ENCODE measurements at places on chromosomes 7 and 10.
A peak's percentile ranks its signal among the peaks of the same experiment; 100 is the strongest.

- DNase-seq = no peak
Observed at GRCh38 chr10:100469756-100470155, 6.9 kb downstream of the WNT8B start.

DNA sequence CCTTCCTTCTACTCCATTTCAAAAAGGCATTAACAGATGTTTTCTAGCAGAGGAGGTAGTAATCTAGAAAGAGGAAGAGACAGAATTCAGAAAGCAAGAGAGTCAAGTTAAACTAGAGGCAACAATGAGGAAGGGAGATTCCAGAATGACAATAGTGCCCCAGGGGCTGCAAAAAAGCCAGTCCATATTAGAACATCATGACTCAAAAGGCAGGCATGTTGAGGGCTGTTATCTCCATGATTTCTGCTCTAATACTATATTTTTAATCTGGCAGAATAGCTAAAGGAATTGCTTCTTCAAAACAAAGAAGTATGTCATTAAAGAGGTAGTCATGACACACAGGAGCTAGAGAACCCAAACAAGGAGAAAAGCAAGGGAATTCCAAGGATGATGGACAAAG lies 599.6 kb downstream of the INHBA start:
- no peak for DNase-seq

DNA sequence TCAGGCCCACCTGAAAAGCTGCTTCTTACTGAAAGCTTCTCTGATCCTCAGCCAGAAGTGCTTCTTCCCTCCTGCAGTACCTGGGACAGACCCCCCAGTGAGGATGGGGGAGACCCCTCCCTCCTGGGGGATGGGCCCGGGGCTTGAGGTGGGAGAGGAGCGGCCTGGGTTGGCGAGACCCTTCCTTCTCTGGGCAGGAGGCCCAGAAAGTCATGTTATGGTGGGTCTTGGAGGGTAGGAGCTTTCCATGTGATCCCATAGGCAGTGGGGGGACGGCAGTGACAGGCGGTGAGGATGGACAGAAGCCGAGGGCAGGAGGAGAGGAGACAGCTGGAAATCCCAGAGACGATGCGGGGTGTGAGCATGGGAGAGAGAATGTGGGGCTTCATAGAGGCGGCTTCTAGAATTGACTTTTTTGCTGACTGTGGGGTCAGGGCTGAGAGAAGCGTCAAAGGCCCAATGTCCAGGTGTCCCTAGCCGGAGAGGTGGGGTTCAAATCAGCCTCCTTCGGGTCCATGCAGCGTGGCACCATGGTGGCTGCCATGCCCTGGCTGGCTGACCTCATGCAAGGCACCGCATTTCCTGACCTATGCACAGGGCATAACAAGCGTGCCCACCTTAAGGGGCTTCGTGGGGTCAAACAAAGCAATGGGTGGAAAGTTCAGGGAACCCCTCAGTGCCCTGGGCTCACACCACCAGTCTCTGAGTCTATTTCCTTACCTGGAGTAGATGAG lies 154.0 kb downstream of the UBE2H start:
- no peak for DNase-seq

GRCh38 chr7:13198727-13199126 lies 511.3 kb downstream of the ARL4A start:
- DNase-seq = no peak

GRCh38 chr10:70223728-70224127 lies 9.5 kb downstream of the PPA1 start:
- DNase-seq = no peak

DNA sequence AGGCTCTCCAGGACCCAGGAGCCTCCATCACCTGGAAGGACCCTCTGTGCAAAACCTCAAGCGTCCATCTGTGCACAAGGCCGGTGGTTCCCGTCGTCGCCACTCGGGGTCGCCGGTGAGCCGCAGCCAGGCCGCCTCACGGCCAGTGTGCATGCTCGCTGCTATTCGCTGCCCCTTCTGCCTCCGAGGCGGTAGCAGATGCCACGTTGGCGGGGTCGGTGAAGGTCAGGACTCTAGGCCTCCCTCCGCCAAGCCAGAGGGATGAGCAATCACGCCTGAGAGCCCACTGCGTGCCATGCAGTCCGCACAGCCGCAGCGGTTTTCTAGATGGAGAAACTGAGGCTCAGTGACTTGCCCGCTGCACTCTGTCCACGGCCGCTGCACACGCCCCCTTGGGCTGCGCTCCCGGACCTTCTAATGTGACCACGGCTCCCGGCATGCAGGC lies 5.7 kb downstream of the UPK3B start:
- peak; percentile 49 for DNase-seq

GRCh38 chr10:49690698-49691356 lies 11.4 kb downstream of the C10orf53 start:
- DNase-seq = peak; percentile 39

DNA sequence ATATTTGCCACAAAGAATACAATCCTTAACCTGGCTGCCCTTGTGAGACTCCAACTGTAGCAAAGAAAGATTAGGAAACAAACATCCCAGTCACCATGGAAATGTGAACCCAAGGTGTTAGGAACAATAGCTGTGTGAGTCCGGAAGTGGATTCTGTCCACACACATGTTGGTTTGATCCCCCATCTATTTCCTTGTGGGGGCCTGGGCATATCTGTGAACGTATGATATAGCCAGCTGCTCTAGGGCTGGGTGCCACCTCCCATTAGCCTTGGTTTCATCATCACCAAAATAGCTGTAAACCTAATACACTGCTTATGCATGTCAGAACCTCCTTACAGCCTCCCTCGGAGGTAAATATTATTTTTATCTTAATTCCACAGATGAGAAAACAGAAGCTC lies 26.4 kb downstream of the GRK5 start:
- no peak for DNase-seq

GRCh38 chr7:99693427-99694200 lies 13.8 kb upstream of the CYP3A5 start:
- peak; percentile 37 for DNase-seq

- DNase-seq = no peak
Observed at GRCh38 chr7:73920406-73921134, 59.6 kb downstream of the TMEM270 start.

- no peak for DNase-seq
Observed at GRCh38 chr7:20219446-20220292, 2.5 kb upstream of the MACC1 start.

GRCh38 chr10:109245821-109246220 lies 677.5 kb downstream of the XPNPEP1 start:
- no peak for DNase-seq

DNA sequence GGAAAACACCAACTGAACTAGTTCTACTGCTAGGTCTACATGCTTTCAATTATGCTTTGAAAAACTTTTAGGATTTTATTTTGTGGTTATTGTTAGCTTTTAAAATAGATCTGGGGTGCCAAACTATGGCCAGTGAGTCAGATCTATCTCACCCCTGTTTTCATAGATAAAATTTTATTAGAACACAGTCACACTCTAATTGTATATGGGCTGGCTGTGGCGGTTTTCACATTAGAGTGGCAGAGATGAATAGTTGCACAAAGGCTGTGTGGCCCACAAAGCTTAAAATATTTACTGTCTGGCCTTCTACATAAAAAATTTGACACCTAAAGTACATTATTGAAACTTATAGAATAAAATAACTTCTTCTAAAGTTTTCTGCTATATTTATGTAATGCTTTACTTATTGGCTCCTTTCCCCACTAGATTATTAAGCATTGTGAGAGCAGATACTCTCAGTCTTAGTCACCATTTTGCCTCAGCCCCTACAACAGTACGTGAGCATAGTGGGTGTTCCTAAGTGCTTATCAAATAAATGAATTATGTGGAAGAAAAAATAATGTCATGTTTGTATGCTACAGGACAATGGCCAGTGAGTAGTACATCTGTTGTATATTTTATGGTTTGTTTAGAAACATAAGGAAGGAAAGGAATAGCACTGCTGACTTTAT lies 5.4 kb upstream of the SUV39H2 start:
- DNase-seq = no peak

DNA sequence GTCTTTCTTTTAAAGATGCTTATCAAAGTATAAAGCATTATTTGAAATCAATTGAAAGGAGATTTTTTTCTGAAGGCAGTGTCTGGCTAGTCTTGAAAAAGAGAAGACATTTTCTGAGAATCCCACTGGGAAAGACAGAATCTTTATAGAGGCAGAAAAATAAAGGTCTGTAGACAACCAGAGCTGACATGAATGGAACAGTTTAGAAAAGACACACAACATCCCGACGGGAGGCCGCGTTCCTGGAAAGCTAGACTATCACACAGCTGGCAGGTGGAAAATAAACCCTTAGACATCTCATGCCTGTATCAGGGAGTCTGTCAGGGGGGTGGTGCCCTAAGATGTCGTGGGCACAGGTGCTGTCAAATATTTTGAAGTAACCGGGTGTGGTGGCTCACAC lies 48.0 kb upstream of the KLF6 start:
- DNase-seq = no peak

DNA sequence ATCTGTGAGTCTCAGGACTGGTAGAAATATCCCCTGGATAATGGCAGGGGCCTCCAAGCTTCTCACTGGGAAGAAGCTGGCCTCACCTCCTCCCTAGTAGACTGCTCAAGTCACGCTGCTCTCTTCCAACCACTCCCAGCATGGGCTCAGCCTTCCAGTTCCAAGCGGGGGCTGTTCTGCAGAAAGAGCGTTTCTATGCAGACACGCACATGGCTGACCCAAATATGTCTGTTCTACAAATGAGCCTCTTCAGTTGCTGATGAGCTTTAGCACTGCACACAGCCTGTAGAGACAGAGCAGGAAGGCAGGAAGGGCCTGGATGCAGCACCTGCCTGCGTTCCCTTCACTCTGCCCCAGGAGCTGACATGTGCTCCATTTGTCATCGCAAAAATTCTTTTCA lies 523.9 kb upstream of the MGMT start:
- DNase-seq = no peak

DNA sequence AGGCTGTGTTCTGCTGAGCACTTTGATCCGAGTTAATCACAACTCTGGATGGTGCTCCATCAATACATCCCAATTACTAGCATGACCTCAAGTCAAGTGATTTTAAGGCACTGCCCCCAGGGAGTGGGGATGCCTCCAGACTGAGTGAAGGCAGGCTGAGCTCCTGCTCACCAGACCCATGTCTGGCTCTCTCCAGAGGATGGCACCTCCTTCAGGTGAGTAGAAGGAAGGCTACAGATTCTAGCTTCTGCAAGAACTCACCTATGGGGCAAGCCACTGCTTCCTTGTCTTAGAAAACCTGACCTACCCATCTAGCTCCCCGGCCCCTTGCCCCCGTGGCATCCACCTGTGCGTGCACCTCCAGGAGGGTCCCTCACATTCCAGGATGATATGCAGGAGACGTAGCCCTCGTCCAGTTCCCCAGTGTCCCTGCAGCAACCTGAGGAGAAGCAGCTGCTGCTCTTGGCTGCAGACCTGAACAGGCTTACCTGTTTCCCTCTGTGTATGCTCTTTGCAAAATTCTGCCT lies 390.3 kb downstream of the GRID1 start:
- no peak for DNase-seq

DNA sequence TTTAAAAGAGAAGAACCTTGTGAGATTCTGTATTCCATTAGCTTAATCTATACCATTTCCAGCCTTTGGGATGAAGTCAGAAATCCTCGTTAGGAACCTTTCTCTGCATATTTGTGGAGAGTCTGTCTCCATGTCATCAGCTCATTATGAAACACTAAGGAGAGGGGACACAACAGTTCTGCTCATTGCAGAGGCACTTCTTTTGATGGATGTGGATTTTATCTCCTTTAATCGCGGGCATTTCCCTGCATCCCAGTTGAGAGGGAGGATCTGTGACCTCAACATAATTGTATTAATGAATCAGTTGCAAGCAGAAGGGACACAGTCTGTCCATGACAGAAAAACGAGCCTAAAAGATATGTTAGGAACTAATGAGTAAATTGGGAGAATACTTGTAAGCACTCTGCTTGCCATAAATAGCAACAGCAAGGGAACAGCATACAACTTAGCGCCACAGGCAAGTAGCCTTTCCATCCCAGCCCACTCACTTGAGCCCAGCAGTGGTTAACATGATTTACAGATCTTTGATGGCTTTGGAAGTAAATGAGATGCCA lies 37.9 kb downstream of the SORCS1 start:
- no peak for DNase-seq

GRCh38 chr7:28847681-28848080 lies 110.4 kb downstream of the TRIL start:
- DNase-seq = no peak

DNA sequence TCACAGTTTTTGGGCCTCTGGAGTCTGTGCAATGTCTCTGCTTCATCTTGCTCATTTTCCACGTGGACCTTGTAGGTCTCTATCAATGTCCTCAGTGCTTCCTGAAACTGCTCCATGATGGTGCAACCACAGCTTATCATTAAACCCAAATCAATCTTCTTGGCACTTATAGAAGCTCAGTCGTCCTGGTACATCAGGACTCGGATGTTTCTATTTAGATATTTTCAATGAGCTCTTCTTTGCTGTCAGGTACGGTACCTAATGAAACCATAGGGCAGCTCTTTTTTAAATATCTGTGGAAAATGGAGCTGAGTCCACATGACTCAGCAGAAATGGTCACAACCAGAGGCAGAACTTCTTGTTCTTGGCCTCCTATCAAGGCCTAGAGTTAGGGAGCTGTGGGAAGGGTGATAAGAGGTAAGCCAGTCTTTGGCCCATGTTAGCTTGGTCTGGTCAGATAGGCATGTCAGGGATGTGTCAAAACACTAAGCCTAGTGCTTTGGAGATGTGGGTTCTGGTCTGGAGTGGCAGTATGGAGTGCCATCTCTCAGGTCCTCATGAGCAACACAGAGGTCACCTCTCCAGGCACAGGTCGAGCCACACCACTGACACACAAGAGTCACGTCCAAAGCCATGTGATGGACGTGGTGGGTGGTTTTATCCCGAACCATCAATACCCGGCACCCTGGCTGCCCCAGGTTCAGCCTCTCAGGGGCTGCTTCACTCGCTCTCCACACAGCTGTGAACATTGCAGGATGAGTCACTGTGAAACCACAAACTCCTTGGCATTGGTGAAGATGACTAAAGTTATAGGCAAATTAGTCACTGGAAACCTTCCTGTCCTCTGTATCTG lies 87.0 kb downstream of the TBXAS1 start:
- DNase-seq = no peak

GRCh38 chr10:26216585-26217395 lies at the start of gene GAD2:
TSS of gene GAD2 (plus strand) at chr10:26216774. CDS start at chr10:26216810, 36 bp downstream.
- DNase-seq = peak; percentile 75

GRCh38 chr7:72406820-72407403 lies 5.2 kb downstream of the CALN1 start:
- DNase-seq = no peak

GRCh38 chr7:126529833-126530232 lies 722.9 kb downstream of the GRM8 start:
- no peak for DNase-seq

GRCh38 chr10:88482220-88482619 lies 100.9 kb downstream of the RNLS start:
- DNase-seq = no peak

DNA sequence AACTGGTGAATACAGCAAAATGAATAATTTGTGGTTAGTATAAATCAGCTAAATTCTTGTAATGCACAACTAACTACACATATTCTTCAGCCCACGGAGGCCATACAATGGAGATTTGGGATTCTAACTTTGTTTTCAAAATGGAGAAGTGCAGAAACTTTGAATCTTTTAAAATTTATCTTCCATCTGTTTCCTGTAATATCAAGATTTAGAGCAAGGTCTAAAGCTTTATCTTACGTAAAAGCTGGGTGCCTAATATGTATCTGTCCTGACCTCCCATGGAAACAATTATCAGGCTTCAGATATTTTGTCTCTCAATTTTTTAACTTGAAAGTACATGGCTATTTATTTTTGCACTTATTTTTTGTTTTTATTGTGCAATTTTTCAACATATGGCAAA lies 5.0 kb upstream of the AHR start:
- DNase-seq = no peak

- DNase-seq = no peak
Observed at GRCh38 chr7:120028636-120029035, 244.3 kb upstream of the KCND2 start.
